Spinal cord (tissue), 10 donors: ENCODE measurements at places on chromosomes 6 and 20.

GRCh38 chr6:37244430-37245310 is 12.9 kb upstream of the TBC1D22B start:
- DNase-seq, result peak; percentile 68

DNA sequence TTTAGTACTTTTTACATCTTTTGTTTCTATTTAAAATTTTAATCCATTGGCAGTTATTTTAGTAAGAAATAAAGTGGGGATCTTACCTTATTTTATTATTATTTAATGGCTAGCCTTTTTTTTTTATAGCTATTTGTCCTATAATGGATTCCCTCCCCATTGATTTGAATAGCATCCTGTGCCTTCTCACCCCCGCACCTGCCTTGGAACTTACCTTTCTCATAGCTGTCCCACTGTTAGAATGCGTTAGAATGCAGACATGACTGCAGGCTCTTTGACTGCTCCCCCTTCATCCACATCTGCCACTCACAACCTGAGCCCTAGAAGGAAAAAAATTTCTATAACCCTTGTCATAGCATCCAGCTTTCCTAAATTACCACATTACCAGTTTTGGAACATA is 9.1 kb downstream of the PKIB start:
- no peak for DNase-seq

DNA sequence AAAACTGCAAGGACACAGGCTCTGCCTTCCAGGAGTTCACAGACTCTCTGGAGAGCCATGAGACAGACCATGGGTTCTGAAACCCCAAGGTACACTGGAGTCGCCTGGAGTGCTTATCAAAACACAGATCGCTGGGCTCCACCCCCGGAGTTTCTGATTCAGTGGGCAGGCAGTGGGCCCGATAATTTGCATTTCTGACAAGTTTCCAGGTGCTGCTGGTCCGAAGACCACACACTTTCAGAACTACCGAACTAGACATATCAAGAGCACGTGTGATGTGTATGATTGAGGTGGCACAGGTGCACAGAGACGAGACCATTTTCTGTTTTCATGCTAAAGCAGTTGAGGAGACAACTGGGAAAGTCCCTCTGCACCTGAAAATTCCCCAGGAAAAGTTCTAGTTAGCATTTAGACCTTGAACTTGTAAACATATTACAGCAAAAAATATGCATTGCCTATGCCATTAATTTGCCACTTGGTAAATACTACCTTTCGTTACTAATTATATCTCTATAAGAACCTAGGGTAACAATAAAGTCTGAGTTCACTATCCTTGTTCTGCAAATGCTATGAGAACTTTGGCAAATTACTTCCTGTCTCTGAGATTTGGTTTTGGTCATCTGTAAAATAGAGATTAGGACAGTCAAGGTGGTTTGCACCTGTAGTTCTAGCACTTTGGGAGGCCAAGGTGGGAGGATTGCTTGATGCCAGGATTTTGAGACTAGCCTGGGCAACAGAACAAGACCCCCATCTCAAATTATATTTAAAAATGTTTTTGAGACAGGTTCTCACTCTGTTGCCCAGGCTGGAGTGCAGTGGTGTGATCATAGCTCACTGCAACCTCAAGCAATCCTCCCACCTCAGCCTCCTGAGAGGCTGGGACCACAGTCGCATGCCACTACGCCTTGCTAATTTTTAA is 14.3 kb upstream of the PIM1 start:
- no peak for DNase-seq

DNA sequence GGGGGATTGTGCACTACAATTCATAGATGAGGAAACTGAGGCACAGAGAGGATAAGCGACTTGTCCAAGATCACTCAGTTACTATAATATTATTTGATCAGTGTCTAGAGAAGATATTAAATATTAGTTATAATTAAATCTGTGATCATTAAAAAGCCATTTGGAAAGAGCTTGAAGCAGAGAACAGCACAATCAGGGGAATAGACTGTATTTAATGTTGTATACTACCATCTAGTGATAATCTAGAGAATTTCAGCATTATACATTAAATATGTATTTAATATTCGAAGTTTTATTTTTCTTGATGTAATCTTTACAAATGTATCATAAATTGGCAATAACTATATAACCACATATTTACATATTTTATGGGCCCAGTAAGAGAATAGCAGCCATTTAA is 20.1 kb upstream of the MTCL3 start:
- no peak for DNase-seq

DNA sequence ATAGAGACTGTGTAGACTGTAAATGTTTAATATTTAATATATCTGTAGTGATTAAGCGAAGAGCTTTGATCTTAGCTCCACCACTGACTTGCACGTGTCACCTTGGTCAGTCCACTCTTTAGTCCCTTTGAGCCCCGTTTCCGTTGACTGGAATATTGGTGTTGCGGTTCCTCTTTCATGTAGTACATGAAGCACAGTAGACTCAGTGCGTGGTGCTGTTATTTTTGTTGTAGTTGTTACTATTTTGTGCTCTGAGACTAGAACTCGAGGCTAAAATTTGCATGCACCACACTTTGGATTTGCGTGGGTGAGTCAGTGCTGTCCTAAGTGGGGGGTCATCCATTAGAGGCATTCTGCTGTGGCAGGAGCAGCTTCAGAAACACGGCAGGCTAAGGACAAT is 291.4 kb downstream of the QKI start:
- no peak for DNase-seq

- DNase-seq, result no peak
These were observed 23.7 kb upstream of the MRGBP start for GRCh38 chr20:62772619-62772989.

DNA sequence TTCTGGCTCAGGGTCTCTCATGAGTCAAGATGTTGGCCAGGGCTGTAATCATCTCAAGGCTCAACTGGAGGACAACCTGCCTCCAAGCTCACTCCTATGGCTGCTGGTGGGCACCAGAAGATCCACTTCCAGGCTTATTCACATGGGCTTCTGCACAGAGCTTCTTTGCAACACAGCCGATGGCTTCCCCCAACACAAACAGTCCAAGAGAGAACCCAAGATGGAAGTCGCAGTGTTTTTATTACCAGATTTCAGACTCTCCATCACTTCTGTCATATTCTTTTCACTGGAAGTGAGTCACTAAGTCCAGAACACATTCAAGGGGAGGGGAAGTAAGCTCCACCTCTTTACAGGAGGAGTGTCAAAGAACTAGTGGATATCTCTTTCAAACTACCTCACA is 75.5 kb downstream of the CD164 start:
- DNase-seq, result no peak
